SK-N-DZ (cell line): ENCODE measurements at places on chromosomes 3 and 15.

GRCh38 chr3:43031485-43031884 lies 52.4 kb downstream of the GASK1A start:
- no peak for DNase-seq

- no peak for DNase-seq
These were observed 106.5 kb downstream of the ZNF609 start for GRCh38 chr15:64566629-64567427.

- no peak for DNase-seq
These were observed 6.2 kb upstream of the TIPARP start for GRCh38 chr3:156668073-156668763.

DNA sequence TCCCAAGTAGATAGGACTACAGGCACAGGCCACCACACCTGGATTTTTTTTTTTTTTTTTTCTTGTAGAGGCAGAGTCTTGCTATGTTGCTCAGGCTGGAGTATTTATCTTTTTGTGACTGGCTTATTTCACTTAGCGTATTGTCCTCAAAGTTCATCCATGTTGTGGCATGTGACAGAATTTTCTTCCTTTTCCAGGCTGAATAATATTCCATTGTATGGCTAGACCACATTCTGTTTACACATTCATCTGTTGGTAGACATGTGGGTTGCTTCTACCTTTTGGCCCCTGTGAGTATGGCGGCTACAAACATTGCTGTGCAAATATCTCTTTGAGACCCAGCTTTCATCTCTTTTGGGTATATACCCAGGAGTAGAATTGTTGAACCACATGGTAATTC lies 160.2 kb upstream of the SMAD3 start:
- DNase-seq: no peak

DNA sequence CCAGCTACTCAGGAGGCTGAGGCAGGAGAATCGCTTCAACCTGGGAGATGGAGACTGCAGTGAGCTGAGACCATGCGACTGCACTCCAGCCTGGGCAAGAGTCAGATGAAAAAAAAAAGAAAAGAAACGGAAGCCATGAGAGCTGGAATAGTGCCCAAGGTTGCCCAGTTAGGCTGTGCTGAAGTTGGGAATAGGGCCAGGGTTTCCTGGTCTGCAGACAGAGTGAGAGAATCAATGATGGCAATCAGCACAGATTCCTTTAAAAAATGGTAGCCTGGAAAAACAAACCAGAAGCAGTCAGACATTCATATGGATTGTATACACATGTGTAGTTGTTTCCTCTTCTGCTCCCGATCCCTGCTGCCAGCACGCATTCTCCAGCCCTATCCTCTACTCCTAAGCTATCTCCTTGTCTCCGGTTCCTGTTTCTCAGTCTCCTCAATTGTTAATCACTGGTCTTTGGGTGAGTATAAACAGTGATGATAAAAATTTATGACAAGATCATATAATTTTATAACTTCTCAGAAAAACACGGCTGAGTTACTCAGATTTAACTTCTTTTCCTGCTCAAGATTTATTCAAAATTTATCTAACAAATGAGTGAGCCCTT lies 316.2 kb upstream of the UMPS start:
- no peak for DNase-seq

DNA sequence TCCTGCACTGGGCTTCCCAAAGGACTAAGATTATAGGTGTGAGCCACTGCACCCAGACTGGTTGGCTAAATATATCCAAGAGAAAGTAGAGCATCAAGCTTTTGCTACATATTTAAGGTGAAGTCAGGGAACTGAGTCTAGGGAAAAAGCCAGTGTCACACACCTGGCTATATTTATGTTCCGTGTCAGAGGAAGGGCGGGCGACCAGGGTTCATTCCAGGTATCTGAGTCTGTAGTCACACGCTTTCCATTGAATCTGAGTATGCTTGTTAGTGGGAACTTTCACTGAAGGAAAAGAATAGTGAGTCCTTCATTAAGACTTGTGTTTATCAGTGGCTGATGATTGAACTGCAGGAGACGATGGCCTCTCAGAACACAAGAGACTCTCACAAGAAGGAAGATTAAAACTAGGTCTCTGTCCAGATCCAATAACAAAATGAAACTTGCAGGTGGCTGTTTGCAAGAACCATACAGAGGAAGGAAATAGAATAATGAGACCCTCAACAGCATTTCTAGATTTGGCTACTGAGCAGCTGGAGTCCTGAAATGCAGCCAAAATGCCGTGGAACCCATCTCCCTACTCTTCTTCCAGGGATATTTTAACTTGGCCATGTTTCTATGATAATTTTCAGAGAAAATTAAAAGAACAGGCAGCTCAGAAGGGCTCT lies 276.3 kb downstream of the THSD4 start:
- no peak for DNase-seq

DNA sequence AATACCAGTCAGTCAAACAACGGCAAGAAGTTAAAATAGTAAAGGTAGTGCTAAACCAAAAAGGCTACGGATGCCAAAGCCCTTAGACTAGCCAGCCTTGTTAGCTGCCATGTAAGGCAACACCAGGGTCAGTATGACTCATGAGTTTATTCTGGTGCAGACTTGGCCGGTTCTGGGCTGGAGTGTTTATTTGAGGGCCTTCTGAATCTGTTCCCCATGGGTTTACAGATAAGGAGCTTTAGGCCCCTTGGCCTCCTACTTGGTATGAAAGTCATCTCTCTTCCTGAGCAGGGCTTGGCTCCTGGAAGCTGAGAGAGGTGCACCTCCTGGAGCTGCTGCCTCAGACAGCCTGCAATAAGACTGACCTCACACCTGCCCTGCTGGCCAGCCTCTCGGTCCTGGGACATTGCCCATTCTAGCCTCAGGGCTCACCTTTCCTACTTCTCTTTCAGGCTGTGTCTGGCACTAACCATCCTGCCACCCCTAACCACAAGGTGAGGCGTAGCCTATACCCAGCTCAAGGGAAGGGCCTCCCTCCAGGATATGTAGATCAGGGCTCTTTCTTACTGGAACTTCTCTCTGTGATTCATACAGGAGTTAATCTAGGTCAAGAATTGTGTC lies 10.4 kb upstream of the RTP1 start:
- no peak for DNase-seq

DNA sequence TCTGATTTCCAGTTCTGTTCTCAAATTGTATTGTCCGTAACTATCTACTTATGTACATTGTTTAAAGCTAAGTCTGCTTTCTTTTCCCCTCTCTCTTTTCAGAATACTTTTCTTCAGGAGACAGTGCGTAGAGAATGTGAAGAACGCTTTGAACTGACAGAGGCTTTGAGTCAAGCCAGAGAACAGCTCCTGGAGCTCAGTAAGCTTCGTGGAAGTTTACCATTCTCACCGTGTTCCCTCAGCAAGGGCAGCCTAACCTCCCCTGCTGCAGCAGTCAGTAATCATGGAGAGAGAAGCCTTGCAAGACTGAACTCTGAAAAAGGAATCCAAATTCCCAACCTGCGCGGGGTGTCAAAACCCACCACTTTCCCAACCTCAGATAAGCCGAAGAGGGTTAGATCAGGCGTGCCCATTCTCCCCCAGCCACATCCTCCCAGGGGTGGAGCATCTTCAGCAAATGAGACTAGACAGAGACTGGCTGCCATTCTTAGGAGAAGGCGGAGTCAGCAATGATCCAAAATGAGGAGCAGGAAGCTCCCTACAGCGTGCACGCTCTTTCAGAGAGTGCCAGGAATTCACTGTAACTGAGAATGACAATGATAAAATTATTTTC lies 114.6 kb downstream of the CCNL1 start:
- DNase-seq: no peak

DNA sequence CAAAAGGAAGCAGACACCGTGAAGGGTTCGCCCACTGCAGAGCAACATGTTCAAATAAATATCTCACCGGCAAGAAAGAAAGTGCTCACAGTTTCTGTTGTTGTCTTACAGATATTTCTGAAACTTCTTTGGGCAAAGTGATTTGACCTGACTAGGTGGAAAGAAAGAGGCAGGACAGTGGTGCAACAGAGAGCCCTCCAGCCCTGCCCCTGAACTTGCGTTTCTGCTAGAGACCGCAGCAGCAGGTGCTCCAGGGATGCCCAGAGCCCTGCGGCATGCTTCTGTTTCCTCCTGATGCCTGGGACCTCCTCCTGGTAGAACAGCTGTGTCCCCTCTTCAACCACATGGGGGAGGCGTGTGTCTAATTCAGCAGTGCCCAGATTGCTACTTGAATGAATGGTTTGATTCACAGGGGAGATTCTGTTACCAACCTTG lies 123.4 kb downstream of the ATP10A start:
- DNase-seq: no peak

DNA sequence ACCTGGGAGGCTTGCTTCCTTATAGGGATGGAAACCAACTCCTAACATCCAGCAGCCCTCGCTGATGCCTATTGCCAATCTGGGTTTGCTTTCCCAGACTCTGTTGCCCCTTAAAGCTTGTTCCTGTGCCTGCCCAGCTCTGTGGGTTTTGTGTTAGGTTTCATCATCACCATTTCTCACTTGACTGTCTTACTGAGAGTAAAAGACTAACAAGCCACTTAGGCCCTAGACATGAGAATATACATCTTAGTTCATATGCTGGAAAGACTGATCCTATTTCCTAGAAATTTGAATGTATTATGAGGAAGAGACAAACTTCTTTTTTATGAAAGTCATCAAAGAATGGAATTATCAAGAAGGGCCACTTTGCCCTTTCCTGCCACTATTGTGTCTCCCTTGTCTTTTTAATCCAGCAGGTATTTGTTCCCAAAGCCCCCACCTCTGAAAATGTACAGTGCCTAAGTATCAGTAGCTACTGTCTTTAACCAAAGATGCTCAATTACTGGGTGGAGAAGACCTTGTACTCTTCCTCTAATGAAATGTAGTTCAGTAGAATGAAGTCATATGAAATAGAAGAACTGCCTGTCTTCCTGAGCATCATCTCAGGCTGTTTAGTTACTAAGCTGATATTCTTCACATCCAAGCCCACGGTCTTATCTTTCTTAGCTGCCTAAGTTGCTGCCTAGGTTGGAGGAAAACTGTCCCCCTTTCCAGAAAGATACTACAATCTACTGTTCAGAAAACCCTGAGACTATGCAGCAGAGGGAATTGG lies 59.8 kb upstream of the ZPLD1 start:
- peak; percentile 15 for DNase-seq

DNA sequence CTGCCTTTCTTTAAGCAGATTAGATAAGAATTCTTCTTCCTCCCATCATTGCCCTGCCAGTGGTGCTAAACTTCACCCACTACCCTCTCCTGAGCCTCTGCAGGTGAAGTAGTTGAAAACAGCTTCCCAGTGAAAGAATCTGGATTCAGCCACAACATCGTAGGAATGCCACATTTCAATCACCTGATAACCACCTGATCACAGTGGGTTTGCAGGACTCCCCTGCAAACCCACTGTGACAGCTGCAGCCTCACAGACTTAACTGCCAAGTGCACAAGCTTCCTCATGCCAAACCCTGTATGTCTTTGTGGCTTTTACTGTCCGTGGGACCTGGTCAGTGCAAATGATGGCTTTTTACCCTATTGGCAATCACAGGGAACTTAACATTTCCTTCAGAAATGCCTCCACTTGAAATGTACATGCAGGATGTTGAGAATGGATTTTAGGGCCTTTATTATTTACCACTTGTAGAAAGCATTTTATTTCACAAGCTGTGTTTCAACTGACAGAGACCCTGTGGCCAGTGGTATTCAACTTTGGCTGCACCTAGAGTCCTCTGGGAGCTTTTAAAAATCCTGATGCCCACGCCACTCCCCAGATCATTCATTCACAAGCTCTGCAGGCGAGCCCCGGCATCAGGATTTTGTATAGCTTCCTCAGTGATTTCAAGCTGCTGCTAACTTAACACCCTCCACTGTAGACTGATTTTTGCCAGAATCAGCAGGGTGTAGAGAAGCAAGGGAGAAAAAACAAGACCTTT lies 49.1 kb downstream of the OXNAD1 start:
- DNase-seq: no peak

DNA sequence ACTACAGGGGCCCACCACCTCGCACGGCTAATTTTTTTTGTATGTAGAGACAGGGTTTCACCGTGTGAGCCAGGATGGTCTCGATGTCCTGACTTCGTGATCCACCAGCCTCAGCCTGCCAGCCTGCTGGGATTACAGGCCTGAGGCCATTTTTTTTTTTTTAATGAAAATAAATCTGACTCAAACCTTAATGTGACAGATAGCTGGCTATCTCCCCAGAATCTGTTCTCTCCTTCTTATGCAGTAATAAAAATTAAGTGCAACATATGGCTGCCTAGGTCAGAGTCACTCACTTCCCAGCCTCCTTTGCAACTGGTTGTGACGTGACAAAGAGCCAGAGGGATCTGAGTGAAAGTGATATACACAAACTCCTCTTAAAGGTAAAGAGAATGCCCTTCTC lies 53.0 kb downstream of the ZNF148 start:
- peak; percentile 56 for DNase-seq

GRCh38 chr3:110227991-110228390 lies 843.6 kb upstream of the NECTIN3 start:
- DNase-seq: no peak

- no peak for DNase-seq
These were observed 124.0 kb upstream of the GOLGA6L4 start for GRCh38 chr15:84111575-84111974.

- DNase-seq: no peak
These were observed 172.3 kb upstream of the GPR149 start for GRCh38 chr3:154602241-154602640.

DNA sequence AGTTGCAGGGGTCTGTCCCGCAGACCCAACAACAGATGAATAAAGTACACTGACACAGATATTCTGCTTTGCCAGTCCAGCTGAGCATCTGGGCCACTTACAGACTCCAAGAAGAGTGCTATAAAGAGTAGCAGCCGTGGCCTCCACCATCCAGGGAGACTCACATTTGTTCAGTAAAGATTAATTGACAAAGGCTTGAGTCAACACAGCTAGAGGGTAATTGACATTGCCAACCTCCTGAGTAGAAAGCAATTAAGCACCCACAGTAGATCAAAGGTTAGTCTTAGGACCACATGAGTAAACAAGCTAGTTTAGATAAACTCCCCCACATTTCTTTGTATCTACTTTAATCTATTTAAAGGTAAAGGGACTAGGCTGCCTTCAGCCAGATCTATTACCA lies 16.3 kb upstream of the CRTC3 start:
- DNase-seq: no peak

DNA sequence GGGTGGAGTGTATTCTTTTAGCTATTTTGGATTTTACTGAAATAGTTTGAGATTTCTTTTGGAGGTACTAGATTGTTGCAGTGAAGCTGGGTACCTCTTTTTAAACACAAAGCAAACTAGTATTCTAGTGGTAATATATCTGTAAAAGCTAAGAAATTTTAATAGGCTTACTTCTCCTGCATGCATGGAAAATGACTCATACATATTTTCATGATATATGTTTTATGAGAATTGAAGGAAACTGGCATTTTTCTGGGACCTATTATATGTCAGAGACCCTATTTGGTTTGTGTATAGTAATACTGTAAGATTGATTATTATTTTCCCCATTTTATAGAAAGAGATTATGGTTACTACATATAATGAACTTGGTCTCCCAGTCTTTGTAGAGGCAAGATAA lies 851.0 kb downstream of the DIPK2A start:
- no peak for DNase-seq

- DNase-seq: peak; percentile 18
These were observed 293.5 kb upstream of the SUCLG2 start for GRCh38 chr3:67947808-67948508.
